ENCODE measurements at places on chromosomes 6 and 20.

DNA sequence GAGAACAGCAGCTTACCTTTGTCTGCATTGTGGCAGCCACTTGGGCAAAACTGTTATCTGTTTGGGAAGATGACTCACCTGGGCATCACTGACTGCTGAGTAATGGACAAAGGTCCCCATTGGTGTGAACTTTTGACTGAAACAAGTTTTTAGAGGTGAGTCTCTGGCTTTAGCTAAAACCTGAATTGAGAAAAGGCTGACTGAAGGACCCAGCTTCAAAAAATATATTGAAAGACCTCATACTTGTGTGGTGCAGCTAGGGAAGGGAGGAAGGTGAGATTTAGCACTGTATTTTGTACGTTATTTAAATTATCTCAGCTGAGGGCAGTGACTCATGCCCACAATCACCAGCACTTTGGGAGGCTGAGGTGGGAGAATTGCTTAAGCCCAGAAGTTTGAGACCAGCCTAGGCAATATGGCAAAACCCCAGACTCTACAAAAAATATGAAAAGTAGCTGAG is 4.5 kb upstream of the CITED2 start:
- DNase-seq, result no peak

DNA sequence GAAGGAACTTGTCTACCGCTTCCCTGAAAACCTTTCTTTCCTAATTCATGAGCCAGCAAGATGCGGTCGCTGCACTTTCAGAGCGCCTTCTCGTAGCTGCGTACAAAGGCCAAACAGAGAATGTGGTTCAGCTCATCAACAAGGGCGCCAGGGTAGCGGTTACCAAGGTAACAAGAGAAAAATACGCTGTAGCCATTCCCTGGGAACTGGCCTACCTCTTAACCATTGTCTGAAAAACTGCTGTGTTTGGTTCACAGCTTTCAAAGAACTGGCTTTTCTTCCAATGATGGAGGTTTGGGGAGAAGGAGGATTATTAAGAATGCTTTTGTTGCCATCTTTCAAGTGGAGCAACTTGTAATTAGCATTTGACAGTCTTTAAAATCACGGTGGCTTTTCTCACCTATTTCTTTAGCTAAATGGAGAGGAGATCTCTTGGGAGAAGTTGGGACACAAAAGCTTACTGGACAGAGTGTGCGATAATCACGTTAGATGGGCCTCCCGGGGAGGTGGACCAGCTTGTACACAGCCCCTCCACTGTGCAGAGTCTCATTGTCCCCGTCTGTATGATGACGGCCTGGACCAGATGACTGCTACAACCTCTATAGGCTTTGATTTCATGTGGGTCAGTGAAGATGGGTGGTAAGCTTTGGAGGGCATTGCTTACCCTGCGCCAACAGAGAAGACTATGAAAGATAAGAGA is 71.5 kb downstream of the LYRM2 start:
- no peak for DNase-seq

- DNase-seq, result no peak
Observed at GRCh38 chr6:16555550-16555949, 205.7 kb downstream of the ATXN1 start.

DNA sequence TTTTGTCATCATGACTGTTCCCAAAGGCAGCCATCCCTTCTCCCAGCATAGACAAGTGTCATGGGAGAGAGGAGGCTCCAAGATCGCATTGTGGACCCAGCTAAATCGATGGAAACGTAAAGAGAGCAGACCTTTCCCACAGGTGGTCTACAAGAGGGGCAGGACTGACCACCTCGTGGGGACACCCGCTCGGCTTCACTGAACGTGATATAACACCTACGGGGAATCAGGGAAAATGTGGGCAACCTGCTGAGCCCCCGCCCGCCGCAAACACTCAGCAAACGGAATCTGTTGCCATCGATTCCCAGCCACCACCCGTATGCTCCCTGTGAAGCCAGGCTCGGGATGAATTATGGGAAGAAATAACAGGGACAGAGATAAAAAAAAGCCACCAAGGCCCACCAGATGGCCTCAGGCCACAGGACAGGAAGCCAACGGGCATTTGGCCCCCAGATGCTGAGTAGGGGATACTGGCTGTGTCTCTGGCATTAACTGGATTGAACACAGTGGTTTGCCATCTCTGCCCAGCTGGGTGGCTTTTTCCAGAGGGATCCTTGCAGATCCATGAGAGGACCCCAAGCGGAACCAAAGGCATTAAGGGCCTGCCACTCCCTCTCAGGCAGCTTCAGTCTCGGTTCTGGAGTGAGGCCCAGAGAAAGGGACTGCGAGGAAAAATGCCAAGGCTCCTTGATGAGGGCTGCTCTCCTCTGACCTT is 44.4 kb downstream of the BMP7 start:
- no peak for DNase-seq

- DNase-seq, result no peak
Observed at GRCh38 chr6:115467726-115468125, 593.0 kb downstream of the FRK start.

- DNase-seq, result no peak
Observed at GRCh38 chr6:49841424-49841823, 24.9 kb downstream of the CRISP1 start.
